Activated CD8-positive, alpha-beta T cell treated with anti-CD3 and anti-CD28 coated beads for 36 hours (primary cell): ENCODE measurements at places on chromosomes 5 and 9.

DNA sequence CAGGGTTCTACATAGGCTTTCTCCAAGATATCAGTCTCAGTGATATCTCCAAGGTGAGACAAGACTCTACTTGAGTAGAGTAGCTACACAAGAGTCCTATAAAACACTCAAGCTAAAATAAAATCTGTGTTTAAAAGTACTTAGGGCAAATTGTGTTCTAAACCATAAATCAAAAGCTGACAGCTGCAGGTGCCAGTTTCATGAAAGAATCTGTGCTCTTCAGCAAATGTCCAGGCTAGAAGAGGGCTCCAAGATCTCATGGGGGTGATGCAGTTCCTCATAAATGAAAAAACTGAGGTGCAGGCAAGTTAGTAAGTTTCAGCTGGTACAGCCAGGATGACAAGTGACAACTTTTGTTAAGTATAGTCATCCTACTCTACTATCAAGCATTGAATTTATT is 142.8 kb upstream of the TNPO1 start:
- H3K27me3 ChIP-seq = peaks cover 5% of the 10 kb centered on the region
- no peaks in the 10 kb centered on the region for H3K36me3 ChIP-seq
- H3K27ac ChIP-seq = no peak overlapping the region
- H3K4me3 ChIP-seq = no peak overlapping the region
- no peaks in the 10 kb centered on the region for H3K4me1 ChIP-seq

DNA sequence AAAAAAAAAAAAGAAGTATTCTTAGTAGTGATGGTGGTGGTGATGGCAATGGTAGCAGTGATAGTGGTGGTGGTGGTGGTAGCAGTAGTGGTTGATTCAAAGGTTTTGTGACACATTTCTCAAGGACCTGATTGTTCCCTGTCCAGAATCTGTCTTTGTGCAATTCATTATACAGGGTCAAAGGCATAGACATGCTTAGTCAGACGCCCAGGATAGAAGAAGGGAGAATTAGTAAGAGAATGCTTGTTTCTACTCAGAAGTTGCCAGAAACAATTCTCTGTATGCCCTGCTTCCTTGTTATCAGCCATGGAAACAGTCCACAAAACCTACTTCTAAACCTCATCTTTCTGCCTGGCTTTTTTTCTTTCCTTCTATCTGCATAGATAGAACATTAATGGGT is 89.4 kb downstream of the SLC44A1 start:
- DNase-seq = no peak
- no peak overlapping the region for H3K27ac ChIP-seq
- no peaks in the 10 kb centered on the region for H3K27me3 ChIP-seq
- no peaks in the 10 kb centered on the region for H3K4me1 ChIP-seq
- peaks cover 4% of the 10 kb centered on the region for H3K36me3 ChIP-seq
- H3K4me3 ChIP-seq = no peak overlapping the region

GRCh38 chr5:150325426-150325825 is 22.7 kb upstream of the ARSI start:
- no peaks in the 10 kb centered on the region for H3K36me3 ChIP-seq
- no peak overlapping the region for H3K27ac ChIP-seq
- no peaks in the 10 kb centered on the region for H3K27me3 ChIP-seq
- H3K4me1 ChIP-seq = peaks cover 3% of the 10 kb centered on the region

DNA sequence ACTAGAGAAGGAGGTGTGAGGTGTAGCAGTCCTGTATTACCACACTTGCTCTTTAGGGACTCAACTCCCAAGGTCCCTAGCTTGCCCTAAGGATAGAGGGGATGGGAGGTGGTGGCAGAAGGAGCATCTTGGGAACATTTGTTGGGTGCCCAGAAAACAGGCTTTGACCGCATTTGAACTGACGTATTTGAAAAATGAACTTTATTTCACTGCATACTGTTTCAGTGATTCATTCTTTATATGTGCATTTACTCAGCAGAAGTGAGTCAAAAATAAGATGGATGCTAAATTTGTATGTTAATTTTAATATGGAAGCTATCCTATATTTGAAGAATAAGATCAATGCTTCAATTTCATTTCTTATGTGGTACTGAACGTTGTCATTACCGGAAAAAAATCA is 18.7 kb downstream of the DMRT3 start:
- peaks cover 3% of the 10 kb centered on the region for H3K4me1 ChIP-seq
- H3K36me3 ChIP-seq = no peaks in the 10 kb centered on the region
- no peak overlapping the region for H3K4me3 ChIP-seq
- H3K27ac ChIP-seq = no peak overlapping the region
- peaks cover 14% of the 10 kb centered on the region for H3K27me3 ChIP-seq
- no peak for DNase-seq

DNA sequence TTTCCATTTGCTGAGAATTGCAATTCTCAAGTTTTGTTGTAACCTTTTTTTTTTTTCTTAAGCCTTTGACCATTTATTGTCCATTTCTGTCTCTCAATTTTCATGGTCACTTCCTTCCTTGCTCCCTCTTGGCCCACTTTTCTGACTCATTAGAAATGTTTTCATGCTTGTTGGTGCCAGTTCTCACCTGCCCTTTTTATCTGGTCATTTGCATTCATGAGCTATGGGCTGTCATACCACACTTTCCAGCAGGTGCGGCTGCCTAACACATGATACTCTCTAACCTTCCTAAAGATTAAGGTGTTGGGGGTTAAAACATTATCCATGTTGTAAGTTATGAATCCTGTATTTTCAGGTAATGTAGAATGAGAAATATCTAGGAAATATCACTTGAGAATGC is 150.5 kb upstream of the TLX3 start:
- H3K27me3 ChIP-seq = no peaks in the 10 kb centered on the region
- H3K27ac ChIP-seq = no peak overlapping the region
- H3K4me3 ChIP-seq = no peak overlapping the region
- DNase-seq = no peak
- no peaks in the 10 kb centered on the region for H3K4me1 ChIP-seq

- DNase-seq = no peak
- peaks cover 45% of the 10 kb centered on the region for H3K4me1 ChIP-seq
- H3K4me3 ChIP-seq = no peak overlapping the region
Measured at GRCh38 chr9:126407114-126407870, 80.7 kb downstream of the MVB12B start.

GRCh38 chr5:176369934-176370711 is 4.8 kb downstream of the ARL10 start:
- H3K36me3 ChIP-seq = peaks cover 20% of the 10 kb centered on the region
- no peak for DNase-seq
- H3K4me1 ChIP-seq = peaks cover 12% of the 10 kb centered on the region
- H3K27ac ChIP-seq = no peak overlapping the region

DNA sequence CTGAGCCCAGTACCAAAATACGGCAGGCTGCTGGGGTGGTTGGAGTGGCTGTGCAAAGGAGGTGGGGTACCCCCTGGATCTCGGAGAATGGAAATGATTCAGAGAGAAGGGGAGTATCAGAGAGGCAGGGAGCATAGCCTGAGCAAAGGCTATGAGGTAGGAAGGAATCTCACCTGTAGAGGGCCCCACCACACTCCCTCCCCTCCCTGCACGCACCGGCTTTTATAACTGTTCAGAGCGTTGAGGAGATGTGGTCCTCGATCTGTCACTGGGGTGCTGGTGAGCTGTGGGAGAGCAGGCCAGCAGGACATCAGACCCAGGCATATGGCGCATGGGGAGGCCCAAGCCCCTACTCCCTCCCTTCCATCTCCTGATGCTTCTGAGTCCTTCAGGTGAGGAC is 13.2 kb downstream of the PHF19 start:
- H3K4me1 ChIP-seq = peaks cover 6% of the 10 kb centered on the region
- no peak overlapping the region for H3K4me3 ChIP-seq
- H3K27me3 ChIP-seq = no peaks in the 10 kb centered on the region
- H3K36me3 ChIP-seq = peaks cover 69% of the 10 kb centered on the region
- no peak for DNase-seq
- no peak overlapping the region for H3K27ac ChIP-seq

GRCh38 chr5:141745390-141745789 is 63.4 kb upstream of the ARAP3 start:
- no peaks in the 10 kb centered on the region for H3K4me1 ChIP-seq
- no peak for DNase-seq
- no peak overlapping the region for H3K27ac ChIP-seq

GRCh38 chr5:52769061-52769460 is 18.7 kb upstream of the ITGA1 start:
- peaks cover 51% of the 10 kb centered on the region for H3K4me1 ChIP-seq
- no peak overlapping the region for H3K27ac ChIP-seq
- peaks cover 2% of the 10 kb centered on the region for H3K36me3 ChIP-seq
- no peak for DNase-seq

- H3K27ac ChIP-seq = no peak overlapping the region
- H3K4me1 ChIP-seq = peaks cover 4% of the 10 kb centered on the region
- H3K36me3 ChIP-seq = no peaks in the 10 kb centered on the region
- no peak for DNase-seq
Measured at GRCh38 chr5:80071510-80072021, 36.4 kb downstream of the THBS4 start.

DNA sequence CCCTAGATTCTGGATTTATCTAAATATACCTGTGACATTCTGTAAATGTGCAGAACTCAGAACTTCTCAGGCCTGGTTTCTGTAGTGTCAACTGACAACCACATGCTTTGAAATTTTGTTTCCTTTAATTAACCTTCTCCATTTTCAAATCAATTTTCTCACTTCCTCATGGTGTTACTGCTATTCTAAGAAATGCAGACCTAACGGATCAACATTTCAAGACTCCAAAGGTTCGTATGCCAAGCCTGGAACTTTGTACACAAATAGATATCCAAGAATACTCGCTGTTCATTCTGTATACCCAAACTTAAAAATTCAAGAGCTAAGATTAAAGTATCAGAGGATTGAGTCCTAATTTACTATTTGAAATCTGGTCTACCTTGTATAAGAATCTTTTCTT is 88.1 kb downstream of the SLC24A2 start:
- no peak overlapping the region for H3K27ac ChIP-seq
- DNase-seq = no peak
- H3K36me3 ChIP-seq = no peaks in the 10 kb centered on the region
- H3K4me3 ChIP-seq = no peak overlapping the region
- H3K4me1 ChIP-seq = no peaks in the 10 kb centered on the region
- H3K27me3 ChIP-seq = peaks cover 2% of the 10 kb centered on the region
